ENCODE measurements at places on chromosomes 11 and 22.
A peak's percentile ranks its signal among the peaks of the same experiment; 100 is the strongest.

GRCh38 chr22:40877488-40877887, 15.6 kb upstream of the DNAJB7 start:
- no peak for DNase-seq

DNA sequence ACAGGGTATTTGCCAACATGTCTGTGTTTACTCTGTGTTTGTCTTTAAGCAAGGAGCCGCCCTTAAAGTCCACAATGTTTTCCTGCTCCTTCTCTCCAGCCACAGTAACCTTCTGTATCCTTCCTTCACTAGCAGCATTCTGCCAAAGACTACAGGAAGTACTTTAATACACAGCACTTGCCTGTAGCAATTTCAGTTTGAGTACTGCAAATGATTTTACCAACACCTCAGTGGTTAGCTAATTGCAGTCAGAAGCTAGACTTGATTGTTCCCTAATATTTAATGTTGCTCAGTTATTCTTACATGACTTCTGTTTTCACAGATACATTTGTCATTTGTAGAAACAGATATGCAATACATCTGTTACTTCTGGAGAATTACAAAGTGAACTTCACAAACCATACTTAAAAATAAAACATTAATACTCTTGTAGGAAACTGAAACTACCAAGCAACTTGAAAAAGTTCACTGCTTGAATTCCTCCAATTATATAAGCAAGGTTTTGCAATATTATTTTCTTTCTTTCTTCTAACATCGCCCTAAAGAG, 69.1 kb downstream of the FCHSD2 start:
- peak; percentile 39 for DNase-seq

- no peak for DNase-seq
Observed at GRCh38 chr22:28155808-28156207, 236.8 kb upstream of the PITPNB start.

- no peak for DNase-seq
Observed at GRCh38 chr11:102467080-102467708, 14.6 kb upstream of the TMEM123 start.

GRCh38 chr11:74951226-74951625, 2.2 kb downstream of the SPCS2 start:
- DNase-seq, result no peak

- no peak for DNase-seq
Observed at GRCh38 chr11:63687845-63688244, 6.5 kb downstream of the RTN3 start.

DNA sequence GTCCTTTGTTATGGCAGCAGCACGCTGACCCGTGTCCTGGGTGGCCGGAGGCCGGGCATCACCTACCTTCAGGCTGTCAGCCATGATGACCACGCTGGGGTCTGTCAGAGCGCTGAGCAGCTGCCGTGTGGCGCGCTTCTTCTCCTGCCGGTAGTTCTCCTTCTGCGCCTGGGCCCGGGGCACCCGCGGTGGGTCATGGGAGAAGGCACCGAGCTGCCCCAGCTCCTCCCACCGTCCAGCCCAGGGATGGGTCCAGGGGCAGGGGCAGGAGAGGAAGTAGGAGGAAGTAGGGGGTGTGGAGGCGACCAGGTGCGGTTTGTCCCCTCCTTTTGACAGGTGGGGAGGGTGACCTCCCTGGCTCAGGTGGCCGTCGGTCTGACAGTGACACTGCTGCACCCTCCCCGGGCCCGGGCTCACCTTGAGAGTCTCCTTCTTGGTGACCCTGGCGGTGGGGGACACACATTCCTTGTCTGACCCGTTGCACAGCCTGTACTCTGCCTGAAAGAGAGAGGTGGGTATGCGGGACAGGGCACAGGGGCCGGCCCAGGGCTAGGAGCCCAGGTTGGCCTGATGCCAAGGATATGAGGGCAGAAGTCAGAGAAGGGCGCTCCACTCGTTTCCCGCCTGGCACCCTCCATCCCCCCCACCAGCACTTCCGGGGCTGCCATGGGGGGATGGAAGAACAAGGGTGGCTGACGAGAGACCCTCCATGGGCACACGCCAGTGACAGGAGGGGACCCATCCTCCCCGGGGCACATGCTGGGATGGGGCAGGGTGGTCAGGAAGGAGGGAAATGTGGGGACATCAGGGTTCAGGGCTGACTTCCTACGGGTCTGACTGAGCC, 43.0 kb downstream of the OSBPL5 start:
- no peak for DNase-seq

DNA sequence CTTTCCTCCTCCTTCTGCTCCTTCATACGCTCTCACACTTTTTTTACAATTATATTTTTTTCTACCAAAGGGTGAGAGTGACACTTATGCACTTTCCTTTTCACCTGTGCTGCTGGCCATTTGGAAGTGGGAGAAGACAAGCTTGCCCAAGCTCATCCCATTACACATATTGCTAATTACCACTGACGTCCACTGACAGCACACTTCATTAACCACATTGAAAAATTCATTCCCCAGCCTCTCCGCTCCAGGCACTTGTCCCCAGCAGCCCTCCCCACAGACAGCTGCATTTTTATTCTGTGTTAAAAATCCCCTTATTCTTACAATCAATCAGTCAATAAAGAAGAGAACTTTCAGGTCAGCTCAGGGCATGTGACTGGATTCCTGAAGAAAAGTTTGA, 175.1 kb downstream of the LRRC4C start:
- no peak for DNase-seq

DNA sequence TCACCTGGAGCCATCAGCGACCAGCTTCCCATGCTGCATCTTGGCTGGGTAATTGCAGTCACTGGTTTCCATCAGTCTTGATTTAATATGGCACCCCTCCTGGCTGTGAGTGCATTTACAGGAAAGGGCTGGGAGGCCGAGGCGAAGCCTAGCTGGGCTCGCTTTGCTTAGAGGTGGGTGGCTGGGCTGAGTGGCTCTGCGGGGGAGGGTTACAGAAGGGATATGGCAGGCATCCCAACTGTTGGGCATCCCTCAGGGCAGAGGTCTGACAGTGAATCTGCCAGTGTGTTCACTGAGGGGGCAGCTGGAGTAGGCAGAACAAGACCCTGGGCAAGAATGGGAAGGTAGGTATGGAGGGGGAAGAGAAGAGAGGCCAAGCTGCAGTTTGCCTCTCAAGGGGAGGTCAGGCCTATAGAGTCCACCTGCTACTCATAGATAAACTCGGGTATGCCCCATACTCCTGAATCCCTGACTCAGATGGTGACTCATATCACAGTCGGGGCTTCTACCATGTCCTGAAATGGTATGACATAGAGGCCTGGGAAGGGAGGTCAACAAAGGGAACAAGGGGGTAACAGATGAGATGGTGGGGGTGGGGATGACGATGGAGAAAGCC, 77.5 kb upstream of the PHOX2A start:
- DNase-seq, result no peak

GRCh38 chr11:69536406-69536805, 54.9 kb downstream of the LINC01488 start:
- no peak for DNase-seq

DNA sequence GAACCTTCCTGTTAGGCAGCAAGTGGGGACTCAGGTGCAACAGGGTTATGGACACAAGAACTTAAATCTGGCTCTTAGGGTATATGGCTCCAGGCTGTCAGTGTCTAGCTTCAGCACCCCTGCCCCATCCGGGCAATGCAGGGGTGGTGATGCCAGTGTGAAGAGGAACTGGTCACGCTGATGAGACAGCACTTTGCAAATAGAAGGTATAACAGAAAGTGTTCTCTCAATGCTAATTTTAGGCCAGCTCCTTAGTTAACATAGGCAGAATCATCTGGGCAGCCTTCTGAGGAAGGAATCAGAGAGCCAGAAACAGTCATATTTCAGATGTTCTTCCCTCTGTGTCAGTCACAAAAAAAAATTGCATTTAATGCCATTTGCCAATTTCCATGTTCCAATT, 41.2 kb downstream of the SYT9 start:
- no peak for DNase-seq

- DNase-seq, result no peak
Observed at GRCh38 chr11:13160806-13161205, 116.8 kb upstream of the BMAL1 start.

DNA sequence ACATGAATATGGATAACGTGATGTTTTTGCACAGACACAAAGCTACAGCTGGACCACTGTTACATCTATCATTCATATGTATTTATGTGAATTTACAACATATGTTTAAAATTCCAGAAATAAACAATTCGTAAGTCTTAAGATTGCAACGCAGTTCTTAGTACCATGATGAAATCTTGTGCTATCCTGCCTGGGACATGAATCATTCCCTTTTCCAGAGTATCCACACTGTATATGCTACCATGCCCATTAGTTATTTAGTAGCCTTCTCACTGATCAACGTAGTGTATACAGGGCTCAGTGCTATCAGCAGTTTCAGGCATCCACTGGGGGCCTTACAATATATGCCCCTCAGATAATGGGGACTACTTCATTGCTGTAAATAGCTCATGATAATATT, 4.3 kb downstream of the ATL3 start:
- no peak for DNase-seq

DNA sequence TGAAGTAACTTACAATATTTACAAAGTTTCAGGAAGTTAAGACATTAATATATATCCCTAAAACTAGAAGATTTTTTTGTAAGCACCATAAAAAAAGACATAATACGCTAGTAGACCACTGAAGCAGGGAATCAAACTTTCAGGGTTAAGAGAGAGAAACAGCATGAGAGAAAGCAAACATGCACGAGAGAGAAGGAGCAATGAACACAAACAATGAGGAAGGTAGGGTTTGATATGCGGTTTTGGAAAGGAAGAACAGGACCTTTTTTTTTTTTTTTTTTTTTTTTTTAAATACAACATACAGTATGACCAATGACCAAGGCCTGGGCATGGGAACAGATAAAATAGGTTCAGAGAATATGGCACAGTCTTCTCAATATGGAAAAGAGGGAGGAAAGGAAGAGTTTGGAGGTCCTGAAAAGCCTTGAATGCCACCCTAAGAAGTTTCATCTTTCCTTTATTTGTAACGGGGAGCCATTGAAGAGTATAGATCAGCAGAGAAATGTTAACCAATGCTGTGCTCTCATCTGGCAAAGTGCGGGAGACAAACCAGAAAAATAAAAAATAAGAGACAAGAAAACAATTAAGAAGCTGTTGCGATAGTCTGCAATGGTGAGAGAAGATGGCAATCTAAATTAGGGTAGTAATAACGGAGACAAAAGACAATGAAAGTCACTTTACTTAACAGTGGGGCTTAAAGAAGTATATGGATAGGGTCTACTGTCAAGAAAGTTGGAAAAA, 101.0 kb downstream of the USP35 start:
- no peak for DNase-seq

DNA sequence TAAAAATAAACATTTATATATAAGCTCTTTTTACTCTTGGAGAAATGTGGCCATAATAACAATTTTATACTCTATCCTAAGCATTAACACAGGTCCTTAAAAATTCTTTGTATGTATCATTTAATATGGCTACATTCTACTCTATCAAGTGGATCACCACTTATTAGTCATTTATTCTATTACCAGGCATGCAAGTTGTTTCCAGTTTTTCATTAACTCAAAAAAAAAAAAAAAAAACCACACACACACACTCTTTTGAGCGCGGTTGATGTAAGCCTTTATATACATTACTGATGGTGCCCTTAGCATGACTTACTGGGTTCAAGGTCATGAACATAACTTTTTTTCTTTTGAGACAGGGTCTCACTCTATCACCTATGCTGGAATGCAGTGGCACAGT, 47.1 kb upstream of the MICAL2 start:
- DNase-seq, result no peak

DNA sequence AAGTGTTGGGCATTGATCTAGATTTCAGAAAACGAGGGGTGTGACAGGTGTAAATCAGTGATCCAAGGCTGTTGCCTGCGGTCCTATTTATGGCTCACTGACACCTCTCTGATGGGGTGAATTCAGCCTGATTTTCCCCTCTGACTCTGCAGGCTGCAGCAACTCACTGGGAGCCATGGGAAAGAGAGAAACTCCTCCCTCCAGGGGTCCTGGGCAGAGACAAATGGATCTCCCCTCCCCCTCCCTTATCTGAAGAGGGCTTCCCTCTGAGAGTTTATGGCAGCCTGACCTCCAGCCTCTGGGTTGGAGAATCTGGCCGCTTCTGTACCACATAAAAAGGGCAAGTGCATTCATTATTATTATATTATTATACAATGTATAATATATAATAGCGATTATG, 1.8 kb upstream of the PKNOX2 start:
- no peak for DNase-seq

DNA sequence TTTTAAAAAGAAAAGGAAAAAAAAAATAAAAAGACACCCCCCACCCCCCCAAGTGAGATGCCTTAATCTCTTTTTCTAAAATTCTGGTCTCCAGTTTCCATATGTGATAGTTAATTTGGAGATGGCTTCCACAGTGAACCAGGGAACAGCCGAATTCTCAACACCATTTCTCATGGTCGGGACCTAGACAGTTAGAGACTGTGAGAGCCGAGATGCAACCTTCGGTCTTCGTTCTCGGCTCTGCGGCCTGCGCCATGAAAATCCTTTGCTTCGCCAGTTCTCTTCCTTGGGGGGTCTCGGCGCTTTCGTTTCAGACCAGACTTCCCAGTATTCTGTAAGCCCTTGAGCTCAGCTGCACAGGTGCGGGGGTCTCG, 723 bp downstream of the CACNG2 start:
- no peak for DNase-seq
